ENCODE measurements at places on chromosomes 5 and 9.

DNA sequence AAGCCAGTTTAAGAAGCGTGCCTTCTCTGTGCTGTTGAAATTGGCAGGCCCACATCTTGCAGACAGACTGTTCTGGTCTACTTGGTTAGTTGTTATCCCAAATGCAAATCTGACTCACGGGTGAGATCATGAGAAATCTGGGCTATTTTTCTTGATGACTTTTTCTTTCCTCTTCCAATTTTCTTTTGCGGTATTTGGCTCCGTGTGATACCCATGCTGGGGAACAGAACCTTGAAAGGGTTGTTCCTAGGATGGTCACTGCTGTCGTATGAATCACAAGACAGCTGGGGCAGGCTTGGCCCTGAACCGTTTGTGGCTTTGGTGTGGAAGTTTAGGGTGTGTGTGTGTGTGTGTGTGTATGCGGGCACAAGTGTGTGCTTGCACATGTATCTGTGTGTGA lies 24.6 kb downstream of the PDZD2 start:
- DNase-seq = no peak

- no peak for DNase-seq
Observed at GRCh38 chr5:66871651-66872050, 275.5 kb downstream of the MAST4 start.

DNA sequence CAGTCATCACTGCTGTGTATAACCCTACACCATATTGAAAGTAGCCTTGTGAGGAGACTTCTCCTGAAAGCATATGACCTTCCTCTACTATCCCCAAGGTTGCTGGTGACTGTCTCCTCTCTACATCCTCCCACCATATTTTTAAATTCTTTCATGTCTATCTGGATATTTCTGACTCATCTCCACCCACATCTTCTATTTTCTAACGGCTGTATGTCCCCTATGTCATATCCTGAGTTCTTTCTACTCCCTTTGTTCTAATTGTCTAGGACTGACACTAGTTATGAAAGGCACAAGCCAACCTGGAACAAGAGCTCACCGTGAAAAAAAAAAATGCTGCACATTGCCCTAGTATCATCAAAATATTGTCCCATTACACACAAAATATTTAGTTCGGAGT lies 218.3 kb upstream of the ZNF462 start:
- no peak for DNase-seq

DNA sequence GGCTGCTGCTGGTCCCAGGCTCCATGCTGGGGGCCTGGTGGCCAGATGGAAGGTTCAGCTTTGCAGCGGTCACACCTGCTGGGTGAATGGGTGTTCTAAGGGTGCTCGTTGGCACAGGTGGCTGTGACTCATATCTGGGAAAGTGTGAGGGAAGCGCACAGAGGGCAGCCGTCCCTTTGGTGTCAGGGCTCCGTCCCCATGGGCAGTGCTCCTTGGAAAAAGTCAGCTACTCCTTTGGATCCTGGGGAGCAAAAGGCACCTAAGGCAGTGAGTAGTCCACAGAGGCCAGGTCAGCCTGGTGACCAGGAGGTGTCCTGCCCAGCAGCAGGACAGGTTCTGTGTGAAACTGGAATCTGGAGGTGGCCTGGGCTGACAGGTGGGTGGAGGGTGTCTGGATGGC lies 18.4 kb upstream of the GBGT1 start:
- DNase-seq = no peak

GRCh38 chr5:145921211-145921610 lies 15.2 kb upstream of the SH3RF2 start:
- no peak for DNase-seq

DNA sequence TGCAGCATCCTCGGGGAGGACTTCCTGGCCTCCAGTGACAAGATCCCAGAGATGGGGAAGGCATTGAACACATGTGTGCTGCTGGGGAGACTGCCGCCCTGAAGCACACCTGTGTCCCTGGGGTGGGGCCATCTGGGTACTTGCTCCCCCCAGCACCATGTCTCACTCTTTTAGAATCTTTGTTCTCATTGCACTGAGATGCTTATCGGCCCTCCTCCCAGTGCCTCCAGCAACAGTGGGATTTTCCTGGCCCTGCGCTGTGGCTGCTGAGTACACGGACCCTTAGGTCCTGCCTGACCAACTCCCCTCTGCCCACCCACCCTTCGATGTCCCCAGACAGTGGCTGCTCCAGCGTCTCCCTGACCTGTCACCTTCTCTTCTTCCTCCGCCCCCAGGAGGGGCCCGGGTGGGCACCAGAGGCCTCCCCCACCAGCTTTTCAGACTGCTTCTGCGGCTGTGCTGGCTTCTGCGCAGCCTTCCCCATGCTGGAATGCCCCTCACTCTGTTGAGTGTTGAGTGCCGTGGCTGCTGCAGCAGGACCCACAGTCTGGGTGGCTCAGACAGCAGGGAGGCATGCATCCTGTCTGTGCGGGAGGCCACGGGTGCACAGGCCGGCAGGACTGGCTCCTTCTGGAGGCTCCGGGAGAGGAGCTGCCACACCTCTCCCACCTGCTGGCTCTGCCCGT lies 145.9 kb upstream of the IRX2 start:
- DNase-seq = no peak

All from NCI-H460 (cell line).